ENCODE measurements at places on chromosomes 11 and 22.
A peak's percentile ranks its signal among the peaks of the same experiment; 100 is the strongest.

DNA sequence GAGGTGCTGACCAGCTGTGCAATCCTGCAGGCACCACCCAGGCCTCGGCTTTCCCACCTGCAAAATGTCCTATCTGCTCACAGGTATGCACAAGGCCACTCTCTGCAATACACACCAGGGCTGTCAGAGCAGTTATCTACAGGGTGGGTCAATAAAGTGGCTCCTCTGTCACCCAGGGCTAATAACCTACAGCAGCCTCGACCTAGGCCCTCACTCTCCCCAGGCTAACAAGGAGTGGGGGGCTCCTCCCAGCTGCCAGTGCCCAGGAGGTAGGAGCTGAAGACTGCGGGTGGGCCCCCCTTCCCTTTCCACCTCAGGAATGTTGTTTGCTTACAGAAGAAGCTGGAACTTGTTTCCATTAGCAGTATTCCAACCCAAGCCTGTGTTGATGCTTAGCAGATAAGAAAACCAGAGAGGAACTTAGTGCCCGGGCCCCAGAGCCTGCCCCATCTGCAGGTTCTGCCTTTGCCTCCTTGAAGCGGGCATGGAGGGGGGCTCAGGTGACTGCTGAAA is 26.8 kb downstream of the MYH9 start:
- peak; percentile 63 for DNase-seq

DNA sequence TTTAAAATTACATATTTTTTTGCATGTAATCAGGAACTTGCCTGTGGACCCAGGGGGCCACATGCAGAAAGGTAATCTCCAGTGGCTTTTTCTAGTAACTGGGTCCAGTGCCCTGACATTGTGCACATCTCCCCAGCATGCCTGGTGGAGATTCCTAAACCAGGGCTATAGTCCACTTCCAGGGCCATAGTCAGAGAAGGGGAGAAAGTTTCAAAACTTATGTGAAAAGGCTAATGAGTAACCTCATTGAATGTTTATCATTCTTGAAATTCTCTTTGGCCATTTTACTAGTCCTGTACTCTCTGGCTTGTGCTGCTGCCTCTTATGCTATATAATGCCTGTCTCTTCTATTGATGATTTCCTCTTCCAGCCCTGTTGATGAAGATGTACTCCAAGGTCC is 47.8 kb downstream of the BARX2 start:
- DNase-seq, result no peak

GRCh38 chr22:37281195-37281594 is 1.1 kb upstream of the CYTH4 start:
- no peak for DNase-seq

GRCh38 chr11:46901156-46901555 is 17.2 kb downstream of the LRP4 start:
- DNase-seq, result no peak

- no peak for DNase-seq
These were observed 104.7 kb upstream of the RRM1 start for GRCh38 chr11:3989921-3990290.

DNA sequence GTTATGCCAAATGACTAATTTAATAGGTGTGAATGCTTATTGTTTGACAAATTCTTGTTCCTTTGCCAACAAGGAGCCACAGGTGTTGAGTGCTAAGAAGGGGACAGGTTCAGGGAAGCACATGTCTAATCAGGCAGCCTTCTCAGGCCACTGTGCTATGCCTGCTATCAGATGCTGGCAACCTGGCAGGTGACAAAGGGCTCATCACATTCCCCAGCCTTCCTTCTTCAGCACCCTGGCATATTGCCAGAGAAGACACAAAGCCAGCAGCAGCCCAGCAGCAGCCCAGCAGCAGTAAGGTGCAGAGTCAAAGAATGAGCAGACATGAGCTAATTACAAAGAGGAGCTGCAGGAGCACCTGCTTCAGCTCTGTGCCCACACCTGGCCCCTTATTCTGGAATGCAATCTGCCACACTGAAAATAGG is 68.2 kb downstream of the GUCY1A2 start:
- no peak for DNase-seq

GRCh38 chr11:119103793-119104192 is 2.1 kb upstream of the DPAGT1 start:
- DNase-seq, result no peak

DNA sequence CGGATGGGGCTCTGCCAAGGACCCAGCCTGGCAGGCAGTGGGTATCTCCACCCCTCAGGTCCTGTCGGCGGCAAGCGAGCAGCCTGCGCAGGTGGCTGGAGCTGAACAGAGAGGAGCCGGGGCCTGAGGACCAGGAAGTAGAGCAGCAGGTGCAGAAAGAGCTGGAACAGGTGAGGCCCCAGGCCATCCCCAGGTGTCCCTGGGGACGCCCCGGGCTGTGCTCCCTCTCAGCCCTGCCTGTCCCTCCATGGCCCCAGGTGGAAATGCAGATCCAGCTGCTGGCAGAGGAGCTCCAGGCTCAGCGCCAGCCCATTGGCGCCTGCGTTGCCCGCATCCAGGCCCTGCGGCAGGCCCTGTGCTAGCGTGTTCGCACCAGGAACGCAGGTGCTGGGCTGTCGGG is 44.0 kb downstream of the PISD start:
- DNase-seq, result no peak

DNA sequence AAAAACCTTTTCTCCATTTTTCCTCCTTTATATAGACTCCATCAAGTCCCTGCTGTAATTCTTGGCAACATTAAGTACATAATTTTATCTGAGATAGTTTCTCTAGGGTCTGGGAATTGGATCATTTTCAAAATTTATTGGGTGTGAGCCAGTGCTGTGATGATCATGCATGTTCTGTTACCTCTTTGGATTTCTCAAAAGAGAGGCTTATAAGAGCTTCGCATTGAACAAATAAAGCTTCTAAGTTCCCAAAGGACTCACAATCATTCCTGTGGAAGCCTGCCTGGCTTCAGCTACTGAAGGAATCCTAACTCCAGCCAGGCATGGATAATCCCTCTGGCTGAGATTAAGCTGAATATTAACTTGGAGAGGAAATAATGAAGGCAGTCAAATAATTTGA is 208.5 kb downstream of the RAB38 start:
- DNase-seq, result peak; percentile 93
